ENCODE measurements at places on chromosomes 3 and 15.
A peak's percentile ranks its signal among the peaks of the same experiment; 100 is the strongest.

- DNase-seq, result peak; percentile 36
Measured at GRCh38 chr3:148992027-148992634, 791 bp downstream of the GYG1 start.

- no peak for DNase-seq
Measured at GRCh38 chr3:191473661-191474198, 12.8 kb downstream of the PYDC2 start.

- DNase-seq, result no peak
Measured at GRCh38 chr3:84224262-84224661, 734.5 kb upstream of the CADM2 start.

DNA sequence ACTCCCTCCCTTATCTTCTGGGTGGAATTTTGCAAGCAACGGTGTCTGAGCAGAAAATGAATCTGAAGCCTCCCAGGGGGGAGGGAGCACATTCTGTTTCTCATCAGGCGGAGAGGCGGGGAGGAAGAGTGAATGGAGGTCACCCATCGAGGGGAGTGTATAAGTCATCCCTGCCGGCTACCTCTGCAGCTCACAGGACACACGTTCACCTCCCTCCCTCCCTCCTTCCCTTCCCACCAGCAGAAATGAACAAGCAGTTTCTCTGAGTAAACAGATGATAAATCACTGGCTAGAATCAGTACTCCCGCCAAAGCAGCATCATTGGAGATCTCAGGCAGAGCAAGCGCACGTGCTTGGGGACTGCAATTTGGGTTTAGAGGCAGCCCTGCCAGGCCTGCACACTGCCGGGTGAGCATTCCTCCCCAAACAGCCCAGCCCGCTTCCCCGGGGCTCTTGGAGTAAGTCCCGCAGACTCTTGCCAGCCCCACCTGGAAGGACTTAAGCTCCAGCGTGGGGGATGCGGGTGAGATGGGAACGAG, 38.3 kb downstream of the CPN2 start:
- DNase-seq, result peak; percentile 90

- peak; percentile 16 for DNase-seq
Measured at GRCh38 chr3:101725194-101725889, 928 bp downstream of the CEP97 start.

- DNase-seq, result peak; percentile 38
Measured at GRCh38 chr15:98876451-98877369, 130.9 kb downstream of the PGPEP1L start.
